ENCODE measurements at places on chromosomes 13 and 19.

- no peak for DNase-seq
Observed at GRCh38 chr13:62502588-62502987, 1086.9 kb upstream of the PCDH20 start.

GRCh38 chr19:46225558-46226004 is 4.0 kb upstream of the IGFL1 start:
- no peak for DNase-seq

GRCh38 chr19:33370783-33371182 is 2.7 kb upstream of the CEBPG start:
- no peak for DNase-seq

GRCh38 chr13:74620308-74620707 is 486.1 kb upstream of the KLF12 start:
- DNase-seq = no peak

DNA sequence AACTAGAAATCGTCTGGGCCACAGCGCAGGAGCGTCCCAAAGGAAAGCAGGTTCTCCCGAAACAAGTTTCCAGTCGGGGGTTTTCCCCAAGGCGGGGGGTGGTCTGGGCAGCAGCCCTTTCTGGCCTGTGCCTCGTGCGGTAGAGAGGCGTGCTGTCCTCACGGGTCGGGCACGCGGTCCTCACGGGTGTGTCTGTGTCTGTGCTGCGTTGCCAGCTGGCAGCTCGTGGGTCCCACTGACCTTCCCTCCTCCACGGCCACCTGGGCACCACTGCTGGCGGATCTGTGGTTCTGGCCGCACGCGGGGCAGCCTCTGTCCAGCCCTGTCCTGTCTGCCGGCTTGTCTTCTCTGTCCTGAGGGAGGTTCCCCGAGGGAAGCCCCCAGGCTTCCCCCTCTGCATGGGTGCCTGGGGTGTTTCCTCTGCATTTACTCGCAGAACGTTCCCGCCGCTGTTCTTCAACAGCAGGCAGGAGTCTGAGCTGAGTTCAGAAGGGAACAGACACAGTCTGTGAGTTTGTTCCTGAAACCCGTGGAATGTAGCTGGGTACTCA is 98.2 kb upstream of the MCF2L start:
- DNase-seq = no peak

DNA sequence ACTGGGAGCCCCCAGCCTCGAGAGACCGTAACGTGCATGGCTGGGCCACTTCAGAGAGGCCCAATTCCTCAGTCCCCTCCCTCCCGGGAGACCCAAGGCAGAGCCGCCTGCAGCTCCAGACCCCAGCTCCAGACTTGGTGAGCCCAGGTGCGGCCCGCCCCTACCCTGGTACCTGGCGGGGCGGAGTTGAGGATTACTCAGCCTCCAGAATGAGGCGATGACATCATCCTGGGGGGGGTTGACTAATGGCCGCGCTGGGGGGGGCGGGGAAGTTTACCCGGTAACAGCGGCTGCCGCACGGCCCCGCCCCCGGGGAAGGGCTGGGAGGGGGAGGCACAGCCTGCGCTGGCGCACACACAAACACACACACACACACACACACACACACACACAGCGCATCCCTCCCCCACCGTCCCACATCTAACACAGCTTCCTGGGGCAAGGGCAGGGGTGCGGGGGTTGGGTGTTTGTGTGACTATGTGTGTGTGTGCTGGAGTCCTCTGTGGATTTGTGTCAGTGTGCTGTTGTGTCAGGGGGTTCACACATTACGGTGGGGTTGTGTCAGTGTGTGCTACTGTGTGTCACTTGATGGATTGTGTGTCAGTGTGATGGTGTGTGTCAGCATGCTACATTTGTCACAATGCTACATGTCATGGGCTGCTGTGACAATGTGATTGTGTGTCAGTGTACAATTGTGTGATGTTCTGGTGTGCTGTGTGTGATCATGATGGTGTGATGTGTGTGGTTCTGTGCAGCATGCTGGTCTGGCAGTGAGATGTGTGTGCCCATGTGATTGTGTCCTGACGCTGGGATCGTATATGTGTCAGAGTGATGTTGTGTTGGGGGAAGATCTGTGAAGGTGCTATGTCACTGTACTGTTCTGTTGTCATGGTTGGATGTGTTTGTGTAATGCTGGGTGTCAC is 10.3 kb upstream of the BBC3 start:
- DNase-seq = peak; percentile 80

DNA sequence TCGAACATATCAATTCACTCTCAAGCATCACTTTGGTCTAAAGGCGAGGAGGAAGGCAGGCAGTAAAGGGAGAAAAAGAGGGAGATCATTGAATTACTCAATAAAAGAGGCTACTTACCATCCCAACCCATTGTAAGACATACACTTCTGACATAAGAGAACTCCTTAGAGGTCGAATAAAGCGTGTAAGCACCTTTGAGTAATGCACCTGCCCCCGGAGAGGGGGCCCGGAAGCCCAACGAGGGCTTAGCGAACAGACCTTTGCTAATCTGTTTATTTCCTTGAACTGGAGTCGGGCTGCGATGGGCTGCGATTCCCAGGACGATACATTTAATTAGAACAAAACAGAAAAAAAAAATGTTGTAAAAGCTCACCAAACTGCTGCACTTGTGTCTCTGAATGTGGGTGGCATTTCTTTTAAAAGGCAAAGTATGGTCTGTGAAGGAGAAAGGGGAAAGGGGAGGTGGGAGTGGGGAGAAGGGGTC is 3.0 kb downstream of the ZC3H4 start:
- no peak for DNase-seq

- no peak for DNase-seq
Observed at GRCh38 chr13:113920606-113921286, 53.1 kb downstream of the C13orf46 start.

DNA sequence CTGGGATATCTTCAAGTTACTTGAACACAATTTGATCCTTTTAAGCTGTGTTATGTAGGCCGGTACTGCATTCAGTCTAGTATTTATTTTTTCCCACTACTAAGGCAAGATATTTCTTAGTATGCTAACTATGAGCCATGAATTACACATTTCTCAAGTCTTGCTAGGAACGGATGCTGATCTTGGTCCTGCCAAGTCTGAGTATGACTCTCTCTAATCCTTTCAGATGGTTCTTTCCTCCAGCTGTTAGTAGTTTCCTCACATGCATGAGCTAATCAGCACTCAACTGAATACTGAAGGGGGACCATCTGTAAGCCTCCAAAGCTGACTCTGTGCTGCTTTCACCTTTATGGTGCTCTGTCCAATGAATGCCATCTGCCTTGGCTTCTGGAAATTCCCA is 460.3 kb downstream of the KCTD12 start:
- DNase-seq = no peak

- no peak for DNase-seq
Observed at GRCh38 chr13:100349594-100349993, 239.0 kb downstream of the GGACT start.

- DNase-seq = no peak
Observed at GRCh38 chr19:1270854-1271527, 1.9 kb downstream of the CIRBP start.

DNA sequence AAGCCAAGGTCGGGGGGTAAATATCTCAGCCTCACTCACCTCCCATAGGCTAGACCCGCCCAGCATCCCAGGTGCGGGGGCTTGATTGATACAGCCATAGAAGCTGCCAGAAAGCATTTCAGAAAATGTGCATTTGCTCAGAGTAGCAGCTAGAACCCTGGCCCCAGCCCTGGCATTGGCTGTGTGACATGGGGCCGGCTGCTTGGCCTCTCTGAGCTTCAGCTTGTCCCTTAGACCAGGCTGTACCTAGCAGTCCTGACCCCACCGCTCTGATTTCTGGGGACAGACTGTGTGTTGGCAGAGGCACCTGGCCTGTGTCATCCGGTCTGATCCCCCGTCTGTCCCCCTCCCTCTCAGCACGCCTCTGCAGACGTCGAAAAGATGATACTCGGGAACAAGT is 15.4 kb downstream of the RAB8A start:
- DNase-seq = no peak

GRCh38 chr13:26053418-26053980 is 1.7 kb upstream of the SHISA2 start:
- DNase-seq = no peak

DNA sequence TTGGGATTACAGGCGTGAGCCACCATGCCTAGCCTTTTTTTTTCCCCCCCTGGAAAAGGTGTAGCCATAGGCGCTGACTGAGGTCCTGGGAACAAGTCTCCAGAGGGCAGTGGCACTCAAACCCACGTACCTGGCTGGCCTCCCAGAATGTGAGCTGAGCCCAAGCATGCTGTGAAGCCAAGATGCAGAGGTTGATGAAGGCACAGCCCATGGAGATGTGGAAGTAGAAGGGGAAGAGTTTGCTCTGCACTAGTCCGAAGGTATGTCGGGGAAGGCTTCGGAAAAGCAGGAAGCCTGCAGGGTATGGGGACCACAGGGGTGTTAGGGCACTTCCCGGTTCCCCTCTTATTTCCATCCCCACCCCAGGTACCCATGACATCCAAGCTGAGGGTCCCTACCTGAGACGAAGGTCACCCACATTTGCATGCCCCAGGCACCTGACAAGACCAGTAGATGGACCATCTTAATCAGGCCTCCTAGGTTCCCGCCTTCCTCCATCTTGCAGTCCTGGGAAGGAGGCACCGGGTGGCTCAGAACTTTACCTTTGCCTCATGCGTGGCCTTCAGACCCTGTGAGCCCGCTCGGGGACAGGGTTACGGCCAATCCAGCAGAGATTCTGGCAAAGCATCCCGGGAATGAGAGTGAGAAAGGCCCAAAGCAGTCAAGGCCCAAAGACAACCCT is 805 bp downstream of the TMEM205 start:
- DNase-seq = no peak

- DNase-seq = no peak
Observed at GRCh38 chr19:55391191-55391670, 5.5 kb downstream of the RPL28 start.

GRCh38 chr13:32883474-32883873 is 132.7 kb upstream of the KL start:
- DNase-seq = peak; percentile 25

GRCh38 chr13:83153848-83154247 is 728.4 kb downstream of the SLITRK1 start:
- peak; percentile 69 for DNase-seq

- no peak for DNase-seq
Observed at GRCh38 chr19:42455621-42456081, 12.9 kb upstream of the CXCL17 start.

DNA sequence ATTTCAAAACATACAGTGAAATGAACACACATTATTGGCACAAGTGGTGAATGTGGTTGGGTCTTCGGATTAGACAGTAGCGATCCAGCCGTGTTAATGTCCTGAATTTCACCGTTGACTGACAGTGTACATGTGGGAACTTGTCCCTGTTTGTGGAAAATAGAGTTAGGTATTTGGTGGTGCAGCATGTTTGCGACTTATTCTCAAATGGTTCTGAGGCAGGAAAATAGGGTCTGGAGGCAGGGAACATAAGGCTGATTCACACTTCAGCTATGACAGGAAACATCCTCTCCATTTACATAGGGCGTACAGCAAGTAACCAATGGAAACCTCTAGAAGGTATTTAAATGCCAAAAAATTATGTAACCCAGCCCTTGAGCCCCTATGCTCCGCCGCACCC is 4.2 kb downstream of the LGALS7B start:
- DNase-seq = no peak

DNA sequence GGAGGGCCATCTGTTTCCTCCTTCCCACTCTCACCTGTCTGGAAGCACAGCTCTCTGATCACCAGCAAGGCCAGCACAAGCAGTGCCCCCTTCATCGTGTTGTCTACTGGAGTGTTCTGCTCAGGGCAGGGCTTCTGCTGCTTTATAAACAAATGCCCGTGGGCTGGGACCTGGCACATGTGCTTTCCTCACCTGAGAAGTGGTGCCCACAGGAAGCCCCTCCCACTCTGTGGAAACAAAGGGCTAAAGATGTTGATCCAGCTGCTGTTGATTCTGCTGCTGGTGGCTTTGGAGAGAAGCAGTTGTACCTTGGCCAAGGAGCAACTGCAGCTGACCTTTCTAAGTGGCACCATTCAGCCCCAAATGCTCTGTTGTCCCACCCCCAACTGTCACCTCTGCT is 26.4 kb upstream of the ZNF181 start:
- DNase-seq = peak; percentile 10

DNA sequence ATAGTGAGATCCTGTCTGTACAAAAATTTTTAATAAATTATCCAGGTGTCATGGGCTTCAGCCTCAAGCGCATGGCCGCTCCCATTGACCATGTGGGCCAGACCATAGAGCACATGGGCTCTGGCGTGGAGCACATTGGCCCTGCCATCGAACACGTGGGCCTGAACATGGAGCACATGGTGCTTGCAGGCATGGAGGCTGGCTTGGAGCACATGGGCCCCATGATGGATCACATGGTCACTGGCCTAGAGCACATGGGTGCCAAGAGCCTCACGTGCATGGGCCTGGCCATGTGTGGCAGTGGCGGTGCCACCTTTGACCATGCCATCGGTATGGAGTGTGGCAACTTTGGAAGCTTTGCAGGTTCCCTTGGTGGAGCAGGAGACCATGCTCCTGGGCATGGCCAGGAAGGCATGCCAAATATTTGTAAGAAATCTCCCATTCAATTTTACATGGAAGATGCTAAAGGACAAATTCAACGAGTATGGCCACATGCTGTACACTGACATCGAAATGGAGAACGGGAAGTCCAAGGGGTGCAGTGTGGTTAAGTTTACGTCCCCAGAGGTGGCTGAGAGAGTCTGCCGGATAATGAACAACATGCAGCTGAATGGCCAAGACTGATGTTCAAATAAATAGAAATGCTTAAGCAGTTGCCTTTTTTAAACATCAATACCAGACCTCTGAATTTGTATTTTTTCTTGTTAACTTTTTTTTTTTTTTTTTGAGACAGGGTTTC is 21.3 kb upstream of the SLC1A5 start:
- DNase-seq = no peak

GRCh38 chr13:29709407-29710069 is 114.0 kb upstream of the SLC7A1 start:
- DNase-seq = peak; percentile 12

DNA sequence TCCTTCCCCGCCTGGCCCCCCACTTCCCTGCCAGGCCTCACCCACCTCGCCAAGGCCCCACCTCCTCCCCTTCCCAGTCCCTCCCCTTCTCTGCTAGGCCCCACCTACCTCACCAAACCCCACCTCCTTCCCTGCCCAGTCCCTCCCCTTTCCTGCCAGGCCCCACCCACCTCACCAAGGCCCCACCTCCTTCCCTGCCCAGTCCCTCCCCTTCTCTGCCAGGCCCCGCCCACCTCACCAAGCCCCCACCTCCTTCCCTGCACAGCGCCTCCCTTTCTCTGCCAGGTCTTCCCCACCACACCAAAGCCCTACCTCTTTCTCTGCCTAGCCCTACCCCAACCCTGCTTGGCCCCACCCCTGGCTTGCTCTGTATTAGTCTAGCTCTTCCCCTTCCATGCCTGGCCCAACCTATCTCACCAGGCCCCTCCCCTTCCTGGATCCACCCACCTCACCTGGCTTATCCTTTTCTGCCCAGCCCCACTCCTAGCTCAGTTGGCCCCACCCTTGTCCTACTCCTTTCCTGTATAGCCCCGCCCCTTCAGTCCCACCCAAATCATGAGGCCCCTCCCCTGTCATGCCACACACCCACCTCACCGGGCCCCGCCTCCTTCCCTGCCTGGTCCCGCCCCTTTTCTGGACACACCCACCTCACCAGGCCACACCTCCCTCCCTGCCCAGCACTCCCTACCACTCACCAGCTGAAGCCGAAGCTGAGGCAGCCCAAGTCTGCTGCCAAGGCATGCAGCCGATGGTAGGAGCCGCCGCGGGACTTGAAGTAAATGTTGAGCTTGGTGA is 16.2 kb downstream of the CERS1 start:
- DNase-seq = peak; percentile 72
